IPS DF 19.7 (cell line): ENCODE measurements at places on chromosomes 2 and 18.

DNA sequence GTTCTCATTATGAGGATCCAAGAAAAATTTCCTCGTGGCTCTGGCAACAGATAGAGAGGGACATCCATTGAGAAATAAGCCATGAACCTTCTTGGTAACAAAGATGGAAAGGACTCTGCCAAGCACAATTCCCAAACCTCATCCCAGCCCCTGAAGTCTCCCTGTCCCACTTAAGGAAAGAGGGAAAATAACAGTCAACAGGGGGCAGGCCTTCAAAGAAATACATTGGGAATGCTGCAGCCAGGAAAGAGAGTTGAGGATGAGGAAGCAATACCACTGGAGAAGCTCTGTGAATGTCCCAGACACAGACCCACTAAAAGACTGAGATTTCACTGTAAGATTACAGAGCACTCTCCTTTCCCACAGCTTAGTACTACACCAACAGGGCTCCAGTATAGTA, 93.2 kb downstream of the CD226 start:
- DNase-seq, result no peak

- no peak for DNase-seq
Observed at GRCh38 chr2:8623958-8624591, 57.8 kb upstream of the ID2 start.

DNA sequence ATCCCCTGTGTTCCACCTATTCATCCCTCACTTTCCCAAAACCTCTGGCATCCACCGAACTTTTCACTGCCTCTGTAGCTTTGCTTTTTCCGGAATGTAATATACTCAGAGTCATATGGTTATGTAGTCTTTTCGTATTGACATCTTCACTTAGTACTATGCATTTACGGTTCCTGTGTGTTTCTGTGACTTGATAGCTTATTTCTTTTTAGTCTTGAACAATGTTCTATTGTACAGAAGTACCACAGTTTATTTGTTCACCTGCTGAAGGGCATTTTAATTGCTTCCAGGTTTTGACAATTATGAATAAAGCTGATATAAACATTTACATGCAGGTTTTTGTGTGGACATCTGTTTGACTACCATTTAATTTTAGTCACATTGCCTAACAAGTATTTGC, 154.7 kb upstream of the DOK6 start:
- DNase-seq, result no peak

- DNase-seq, result no peak
Observed at GRCh38 chr2:117639401-117639800, 175.1 kb upstream of the DDX18 start.

GRCh38 chr18:71846716-71847115, 697.4 kb downstream of the CBLN2 start:
- DNase-seq, result no peak

- DNase-seq, result no peak
Observed at GRCh38 chr18:62987055-62987830, 271.9 kb downstream of the PHLPP1 start.

- DNase-seq, result no peak
Observed at GRCh38 chr2:1742681-1743395, 1.5 kb downstream of the PXDN start.

GRCh38 chr2:124953921-124954320, 928.8 kb downstream of the CNTNAP5 start:
- no peak for DNase-seq

DNA sequence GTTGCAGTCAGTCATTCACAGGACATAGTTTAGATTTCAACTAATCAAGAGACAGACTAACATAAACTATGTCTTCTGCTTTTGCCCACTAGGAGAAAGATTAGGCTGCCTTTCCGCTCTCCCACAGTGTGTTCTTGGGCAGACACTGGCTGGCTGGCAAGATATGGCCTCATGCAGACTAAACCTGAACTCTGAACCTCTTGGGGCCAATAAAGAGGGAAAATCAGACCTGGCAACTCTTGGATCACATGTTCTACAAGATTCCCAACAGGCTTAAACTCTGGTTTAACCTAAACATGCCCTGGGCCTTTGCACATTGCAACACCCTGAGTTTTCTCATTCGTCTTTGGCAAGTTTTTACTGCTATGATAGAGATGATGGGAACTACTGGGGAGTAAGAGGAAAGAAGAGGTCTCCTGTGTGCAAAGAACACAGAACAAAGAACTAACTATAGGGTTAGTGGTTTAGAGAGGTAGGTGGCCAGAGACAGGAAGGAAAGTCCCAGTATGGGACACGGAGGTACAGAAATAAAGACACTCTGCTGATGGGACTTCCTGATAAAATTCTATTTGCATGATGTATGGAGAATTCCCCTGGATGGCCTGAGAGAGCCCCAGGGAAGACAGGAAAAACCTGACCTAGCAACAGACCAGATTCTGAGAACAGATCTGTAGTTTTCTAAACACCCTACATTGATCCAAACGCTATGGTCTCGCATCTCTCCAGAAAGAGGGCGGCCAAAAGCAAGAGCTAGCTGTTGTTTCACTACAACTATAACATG, 2.0 kb upstream of the ATRAID start:
- no peak for DNase-seq

DNA sequence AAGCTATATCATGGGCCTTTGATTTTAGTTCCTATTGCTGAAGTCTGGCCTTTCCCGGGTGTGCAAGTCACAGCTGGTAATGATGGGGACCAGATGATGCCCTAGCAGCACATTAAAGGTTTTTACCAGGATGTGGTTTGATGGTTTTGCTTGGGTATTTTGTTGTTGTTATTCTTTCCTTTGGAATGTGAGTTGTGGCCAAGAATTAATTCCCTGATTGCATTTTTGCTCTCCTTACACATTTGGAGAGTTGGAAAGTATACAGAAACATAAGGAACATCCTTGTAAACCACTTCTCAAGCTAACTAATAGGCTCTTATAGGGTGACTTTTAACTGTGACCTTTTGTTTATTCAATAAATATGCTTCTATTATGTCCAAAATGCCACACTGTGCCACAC, 154.1 kb upstream of the MMADHC start:
- DNase-seq, result no peak

DNA sequence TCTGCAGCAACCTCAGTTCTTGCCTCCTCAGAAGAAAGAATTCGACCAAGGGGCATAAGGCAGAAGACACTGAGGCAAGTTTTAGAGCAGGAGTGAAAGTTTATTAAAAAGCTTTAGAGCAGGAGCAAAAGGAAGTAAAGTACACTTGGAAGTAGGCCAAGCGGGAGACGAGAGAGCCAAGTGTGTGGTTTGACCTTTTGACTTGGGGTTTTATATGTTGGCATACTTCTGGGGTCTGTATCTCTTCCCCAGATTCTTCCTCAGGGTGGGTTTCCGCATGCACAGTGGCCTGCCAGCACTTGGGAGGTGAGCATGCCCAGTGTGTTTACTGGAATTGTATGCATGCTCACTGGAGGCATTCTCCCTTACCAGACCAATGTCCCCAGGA, 59.3 kb upstream of the ANKRD44 start:
- no peak for DNase-seq
